ENCODE measurements at places on chromosomes 1 and 21.

- DNase-seq: no peak
Observed at GRCh38 chr1:53285969-53286760, 41.7 kb downstream of the LRP8 start.

DNA sequence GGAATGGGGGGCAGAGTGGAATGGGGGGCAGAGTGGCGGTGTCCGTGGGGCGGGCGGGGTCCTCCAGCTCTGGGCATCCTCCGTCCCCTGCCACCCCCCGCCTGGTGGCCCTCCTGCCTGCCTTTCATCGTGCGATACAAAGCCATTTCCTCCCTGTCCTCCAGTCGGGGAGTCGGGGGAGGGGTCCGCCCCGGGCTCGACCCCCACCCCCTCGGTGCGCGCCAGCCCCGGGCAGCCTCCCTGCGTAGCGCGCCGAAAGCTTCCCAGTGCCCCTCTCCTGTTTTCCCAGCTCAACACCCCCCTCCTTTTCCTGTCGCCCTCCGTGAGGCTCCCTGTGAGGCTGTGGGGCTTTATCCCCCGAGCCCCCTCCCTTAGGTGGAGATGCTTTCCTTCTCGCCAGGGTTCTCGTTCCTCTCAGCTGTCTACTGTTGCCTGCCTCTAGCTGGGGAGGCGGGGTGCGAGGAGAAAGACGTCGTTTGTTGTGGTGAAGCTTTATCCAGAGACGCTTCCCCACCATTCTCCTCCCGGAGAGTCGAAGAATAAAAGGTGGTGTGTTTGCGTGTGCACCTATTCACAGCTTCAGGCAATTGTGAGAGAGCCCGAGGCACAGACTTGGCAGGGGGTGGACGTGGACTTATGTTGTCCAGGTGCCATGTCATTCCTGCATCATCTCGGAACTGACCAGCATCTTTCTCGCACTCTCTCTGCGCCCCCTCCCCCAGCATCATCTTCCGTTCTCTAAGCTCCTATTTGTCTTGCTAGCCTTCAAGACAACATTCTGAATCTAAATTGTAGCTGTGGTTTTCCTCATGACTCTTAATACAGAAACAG, 848 bp downstream of the DNM3 start:
- DNase-seq: no peak

GRCh38 chr1:202007805-202008489, 2.4 kb upstream of the ELF3 start:
- no peak for DNase-seq

DNA sequence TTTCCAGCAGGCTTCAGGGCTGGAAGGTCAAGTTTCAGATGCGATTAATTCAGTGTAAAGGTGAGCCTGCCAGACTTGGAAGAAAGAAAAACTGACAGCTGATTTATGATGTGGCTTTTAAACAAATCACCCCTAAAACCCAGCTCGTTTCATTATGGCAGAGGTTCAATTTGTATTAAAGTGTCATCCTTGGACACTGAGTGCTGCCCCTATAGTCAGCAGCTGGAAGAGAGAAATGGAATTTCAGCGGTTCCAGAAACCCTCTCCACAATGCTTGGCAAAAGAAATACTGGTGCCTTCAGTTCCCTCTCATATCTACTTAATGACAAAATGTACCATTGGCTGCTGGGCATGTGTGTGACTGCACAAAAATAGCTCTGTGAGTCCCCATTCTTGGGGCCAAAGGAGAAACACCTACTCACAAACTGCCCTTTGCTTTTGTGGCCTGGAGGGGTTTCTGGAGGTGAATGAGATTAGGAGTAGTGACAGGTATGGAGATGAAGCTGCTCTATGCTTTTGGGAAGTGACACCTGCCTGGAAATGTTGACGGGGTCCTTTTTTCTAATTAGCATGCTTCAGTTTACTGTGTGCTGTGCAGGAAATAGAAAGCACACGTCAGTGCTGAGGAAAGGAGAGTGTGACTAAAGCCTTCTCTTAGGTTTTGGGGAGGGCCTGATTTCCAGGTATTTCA, 95.1 kb upstream of the TSPAN2 start:
- no peak for DNase-seq

GRCh38 chr1:23210351-23210785, 6.9 kb downstream of the HTR1D start:
- no peak for DNase-seq

Measured in liver (tissue), 10 donors.